ENCODE measurements at places on chromosomes 5 and 9.

DNA sequence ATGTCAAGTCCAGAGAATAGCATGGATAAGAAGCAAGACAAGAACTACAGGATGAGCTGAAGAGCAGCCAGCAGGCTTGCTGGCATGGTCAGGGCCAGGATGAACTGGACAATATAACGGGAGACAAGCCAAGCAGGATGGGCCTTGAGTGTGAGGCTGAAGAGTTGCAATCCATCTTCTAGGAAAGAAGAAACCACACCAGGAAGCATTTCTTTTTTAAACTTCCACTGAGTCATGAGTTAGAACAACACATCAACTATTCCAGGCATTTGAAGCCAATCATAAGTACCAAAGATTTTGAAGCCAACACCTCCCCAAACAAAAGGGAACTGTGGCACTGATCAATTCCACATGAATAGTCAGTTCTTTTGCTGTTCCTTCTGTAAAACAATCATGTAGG, 27.3 kb downstream of the SLC31A2 start:
- DNase-seq = no peak

- no peak for DNase-seq
Measured at GRCh38 chr9:127386249-127386648, 10.7 kb upstream of the SLC2A8 start.

GRCh38 chr9:137295238-137295811, 6.7 kb downstream of the NRARP start:
- peak; percentile 71 for DNase-seq

DNA sequence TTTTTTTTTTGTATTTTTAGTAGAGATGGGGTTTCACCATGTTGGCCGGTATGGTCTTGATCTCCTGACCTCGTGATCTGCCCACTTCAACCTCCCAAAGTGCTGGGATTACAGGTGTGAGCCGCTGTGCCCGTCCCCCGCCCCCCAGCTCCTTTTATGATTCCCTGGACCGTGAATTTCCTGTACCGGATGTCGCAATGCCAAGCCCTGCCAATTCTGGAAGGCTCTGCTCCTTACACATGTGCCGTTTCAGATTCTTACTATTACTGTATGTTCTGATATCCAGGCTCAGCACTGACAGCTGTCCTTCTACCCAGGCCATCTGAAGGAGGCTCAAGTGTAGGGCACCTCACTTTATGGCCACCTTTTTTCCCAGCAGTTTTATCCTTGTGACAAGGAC, 100.1 kb downstream of the PLCXD3 start:
- DNase-seq = no peak

GRCh38 chr5:149702934-149703646, 27.0 kb upstream of the PPARGC1B start:
- DNase-seq = no peak

DNA sequence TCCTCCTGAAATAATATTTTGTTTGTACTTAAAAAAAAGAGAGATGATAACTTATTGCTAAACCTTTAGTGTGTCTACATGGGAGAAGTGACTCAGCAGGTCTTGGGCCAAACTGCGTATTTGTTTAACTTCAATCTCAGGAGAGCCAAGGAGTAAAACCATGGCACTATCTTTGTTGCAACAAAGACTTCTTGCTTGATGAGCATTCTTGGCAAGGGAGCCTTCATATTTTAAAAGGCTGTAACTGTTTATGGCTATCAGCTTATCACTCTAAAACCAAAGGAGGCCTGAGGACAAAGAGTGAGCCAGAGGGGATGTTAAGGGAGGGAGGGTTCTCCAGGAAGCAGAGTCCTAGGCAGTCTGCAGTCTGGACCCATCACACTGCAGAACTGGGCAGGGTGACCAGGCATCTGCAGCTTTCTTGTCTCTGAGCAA, 216.2 kb upstream of the S1PR3 start:
- DNase-seq = no peak

DNA sequence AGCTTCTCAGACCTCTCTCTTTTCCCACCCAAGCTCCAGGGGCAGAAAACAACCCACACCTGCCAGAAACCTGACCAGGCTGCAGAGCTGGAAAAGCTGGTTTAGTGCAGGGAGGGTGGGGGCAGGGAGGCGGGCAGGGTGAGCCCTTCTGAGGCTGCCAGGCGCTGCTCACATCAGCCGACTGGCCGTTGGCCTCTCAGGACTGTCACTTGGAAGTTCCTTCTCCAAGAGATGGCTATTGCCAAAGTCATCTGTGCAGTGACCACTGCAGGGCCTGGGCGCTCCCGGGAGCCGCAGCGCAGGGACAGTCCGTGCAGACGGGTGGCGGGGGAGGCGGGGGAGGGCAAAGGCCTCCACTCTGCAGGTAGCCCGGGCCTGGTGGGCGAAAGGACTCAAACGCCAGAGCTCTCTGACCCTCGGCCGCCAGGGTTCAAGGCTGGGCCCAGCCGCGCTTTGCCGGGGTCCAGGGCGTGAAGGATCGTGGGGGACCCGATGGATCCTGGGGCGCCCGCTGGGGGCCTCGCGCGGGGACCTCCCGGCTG, 205.0 kb upstream of the IER5L start:
- peak; percentile 13 for DNase-seq

DNA sequence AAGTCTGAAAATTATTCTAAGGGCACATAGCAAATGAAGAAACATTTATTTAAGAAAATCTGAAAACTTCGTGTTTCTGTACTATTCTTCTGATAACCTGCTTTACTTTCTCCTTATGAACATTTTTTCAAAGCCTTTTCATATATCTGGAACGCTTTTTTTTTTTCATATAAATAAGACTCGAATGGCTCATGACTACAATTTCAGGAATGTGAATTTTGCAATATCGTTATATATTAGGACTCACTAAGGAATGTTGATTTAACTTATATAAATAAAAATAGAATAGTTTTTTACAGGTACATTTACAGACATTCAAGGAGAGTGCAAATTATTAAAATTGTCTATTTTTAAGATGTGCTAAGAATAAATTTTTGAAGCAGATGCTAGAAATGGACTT, 42.9 kb downstream of the GPBP1 start:
- DNase-seq = no peak

- DNase-seq = no peak
Measured at GRCh38 chr5:40160435-40160834, 519.3 kb upstream of the PTGER4 start.

DNA sequence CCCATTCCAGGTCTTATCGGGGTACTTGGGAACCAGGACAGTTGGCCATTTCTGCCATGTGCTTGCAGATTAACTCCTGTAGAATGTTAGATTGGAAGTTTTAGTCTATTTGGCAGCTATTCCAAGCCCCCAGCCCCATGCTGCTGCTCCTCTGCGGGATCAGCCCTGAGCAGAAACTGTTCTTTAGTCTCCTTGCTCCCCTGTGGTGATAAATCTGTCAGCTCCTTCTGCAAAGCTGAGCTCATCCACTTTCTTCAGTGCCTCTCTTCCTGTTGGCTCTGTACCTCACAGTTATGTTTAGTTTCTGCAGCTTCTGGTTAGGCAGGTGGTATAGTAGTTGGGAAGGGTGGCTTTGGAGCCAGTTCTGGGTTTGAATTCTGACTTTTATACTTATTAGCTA, 170.4 kb downstream of the GRIA1 start:
- DNase-seq = no peak

- DNase-seq = no peak
Measured at GRCh38 chr9:37414503-37414943, 8.0 kb upstream of the GRHPR start.

- peak; percentile 1 for DNase-seq
Measured at GRCh38 chr5:98309785-98310598, 463.5 kb upstream of the RGMB start.

- DNase-seq = no peak
Measured at GRCh38 chr5:91487420-91487819, 104.3 kb upstream of the ARRDC3 start.

- no peak for DNase-seq
Measured at GRCh38 chr5:172748341-172748843, 22.6 kb downstream of the DUSP1 start.

DNA sequence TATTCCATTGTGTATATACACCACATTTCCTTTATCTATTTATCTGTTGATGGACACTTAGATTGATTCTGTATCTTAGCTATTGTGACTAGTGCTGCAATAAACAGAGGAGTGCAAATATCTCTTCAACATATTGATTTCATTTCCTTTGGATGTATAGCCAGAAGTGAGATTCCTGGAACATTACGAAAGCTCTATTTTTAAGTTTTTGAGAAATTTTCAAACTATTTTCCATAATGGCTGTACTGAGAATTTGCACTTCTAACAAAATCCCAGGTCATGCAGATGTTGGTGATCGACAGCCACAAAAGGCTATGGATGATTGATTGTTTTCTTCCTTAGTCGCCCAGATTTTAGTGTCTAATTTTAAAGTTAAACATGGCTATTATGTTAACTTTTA, 132.7 kb upstream of the MTAP start:
- no peak for DNase-seq

DNA sequence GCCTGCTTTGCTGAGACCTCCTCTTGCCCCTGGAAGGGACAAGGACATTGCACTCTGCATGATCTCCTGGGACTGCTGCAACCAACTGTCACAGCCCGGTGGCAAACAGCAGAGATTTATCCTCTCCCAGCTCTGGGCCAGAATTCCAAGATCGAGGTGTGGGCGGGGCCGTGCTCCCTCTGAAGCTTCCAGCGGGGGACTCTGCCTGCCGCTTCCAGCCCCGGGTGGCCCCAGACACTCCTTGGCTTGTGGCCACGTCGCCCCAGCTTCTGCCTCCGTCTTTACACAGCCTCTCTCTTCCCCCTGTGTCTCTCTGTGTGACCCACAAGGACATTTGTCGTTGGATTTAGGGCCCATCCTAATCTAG, 67.1 kb downstream of the COL5A1 start:
- no peak for DNase-seq

- no peak for DNase-seq
Measured at GRCh38 chr5:1204693-1205242, 3.4 kb downstream of the SLC6A19 start.

DNA sequence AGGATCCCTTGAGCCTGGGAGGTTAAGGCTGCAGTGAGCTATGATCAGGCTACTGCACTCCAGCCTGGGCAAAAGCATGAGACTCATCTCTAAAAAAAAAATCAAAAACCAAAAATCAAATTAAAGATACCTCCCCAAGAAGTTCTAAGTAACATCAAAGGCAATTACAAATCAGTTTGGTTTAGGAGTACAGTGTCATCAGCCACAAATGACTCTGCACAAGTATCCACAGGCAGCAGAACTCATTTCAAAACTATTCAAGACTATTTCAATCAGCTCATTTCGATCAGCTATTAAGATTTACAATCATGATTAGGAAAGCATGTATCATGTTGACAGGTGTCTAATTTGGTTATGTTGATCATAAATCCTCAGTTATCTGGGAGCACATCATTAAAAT, 19.1 kb downstream of the TRMO start:
- no peak for DNase-seq

- DNase-seq = no peak
Measured at GRCh38 chr5:44942524-44943001, 133.8 kb downstream of the MRPS30 start.

DNA sequence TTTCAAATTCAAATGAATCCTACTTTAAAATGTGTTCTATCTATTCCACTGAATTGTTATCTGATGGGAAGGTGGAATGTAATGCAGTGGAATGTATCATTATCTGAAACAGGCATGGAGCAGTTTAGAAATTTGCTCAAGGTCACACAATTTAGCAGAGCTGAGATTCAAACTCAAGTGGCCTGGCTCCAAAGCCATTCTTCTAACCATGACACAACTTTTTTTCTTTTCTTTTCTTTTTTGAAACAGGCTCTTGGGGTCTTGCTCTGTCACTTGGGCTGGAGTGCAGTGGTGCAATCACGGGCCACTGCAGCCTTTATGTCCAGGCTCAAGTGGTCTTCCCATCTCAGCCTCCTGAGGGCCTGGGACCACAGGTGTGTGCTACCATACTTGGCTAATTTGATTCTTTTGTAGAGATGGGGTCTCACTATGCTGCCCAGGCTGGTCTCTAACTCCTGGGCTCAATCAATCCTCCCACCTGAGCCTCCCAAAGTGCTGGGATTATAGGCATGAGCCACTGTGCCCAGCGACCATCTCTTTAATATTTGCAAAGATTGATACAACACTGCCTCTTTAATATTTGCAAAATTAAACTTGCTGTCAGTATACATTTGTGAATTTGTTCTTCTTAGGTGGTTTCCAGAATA, 50.0 kb downstream of the CAST start:
- no peak for DNase-seq

GRCh38 chr9:94478755-94479730, 75.8 kb upstream of the PCAT7 start:
- no peak for DNase-seq

DNA sequence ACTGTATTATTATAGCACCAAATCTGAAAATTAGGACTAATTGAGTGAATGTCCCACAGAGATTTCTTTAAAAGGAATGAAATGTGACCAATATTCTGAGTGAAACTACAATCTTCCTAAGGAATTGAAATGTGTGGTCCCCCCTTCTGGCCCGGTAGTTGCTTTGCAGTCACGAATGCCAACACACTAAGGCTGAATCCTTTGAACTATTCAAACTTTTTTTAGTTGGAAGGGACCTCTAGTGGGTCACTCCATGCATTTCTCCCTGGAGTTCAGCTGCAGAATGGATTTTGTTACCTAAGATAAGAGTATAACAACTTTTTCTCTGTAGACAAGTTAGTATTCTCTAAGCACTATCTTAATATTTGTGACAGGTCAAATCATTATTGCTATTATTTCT, 2.8 kb downstream of the CDH6 start:
- DNase-seq = no peak

DNA sequence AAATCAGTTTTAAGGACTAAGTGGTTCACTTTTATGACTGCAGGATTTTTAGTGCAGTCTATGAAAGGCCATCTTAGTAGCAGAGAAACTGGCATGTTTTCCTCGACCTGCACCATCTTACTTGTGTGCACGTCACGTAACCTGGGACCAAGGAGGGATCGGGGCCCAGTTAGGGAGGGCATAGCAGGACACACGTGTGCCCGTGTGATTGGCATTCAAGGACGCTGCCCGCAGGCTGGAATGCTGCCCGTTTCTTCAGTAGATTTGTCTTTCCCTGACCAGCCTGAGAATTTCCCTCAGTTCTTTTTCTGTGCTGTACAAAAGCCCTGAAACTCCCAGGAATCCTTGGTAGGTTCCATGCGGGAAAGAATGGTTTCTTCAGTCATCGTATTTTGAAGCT, 196.3 kb downstream of the TRIO start:
- DNase-seq = no peak

Measured in activated naive CD8-positive, alpha-beta T cell treated with anti-CD3 and anti-CD28 coated beads, Interleukin-2, amount 50 U/mL, for 24 hours (primary cell).